Suprapubic skin (tissue), 4 donors: ENCODE measurements at places on chromosomes 1 and 21.

DNA sequence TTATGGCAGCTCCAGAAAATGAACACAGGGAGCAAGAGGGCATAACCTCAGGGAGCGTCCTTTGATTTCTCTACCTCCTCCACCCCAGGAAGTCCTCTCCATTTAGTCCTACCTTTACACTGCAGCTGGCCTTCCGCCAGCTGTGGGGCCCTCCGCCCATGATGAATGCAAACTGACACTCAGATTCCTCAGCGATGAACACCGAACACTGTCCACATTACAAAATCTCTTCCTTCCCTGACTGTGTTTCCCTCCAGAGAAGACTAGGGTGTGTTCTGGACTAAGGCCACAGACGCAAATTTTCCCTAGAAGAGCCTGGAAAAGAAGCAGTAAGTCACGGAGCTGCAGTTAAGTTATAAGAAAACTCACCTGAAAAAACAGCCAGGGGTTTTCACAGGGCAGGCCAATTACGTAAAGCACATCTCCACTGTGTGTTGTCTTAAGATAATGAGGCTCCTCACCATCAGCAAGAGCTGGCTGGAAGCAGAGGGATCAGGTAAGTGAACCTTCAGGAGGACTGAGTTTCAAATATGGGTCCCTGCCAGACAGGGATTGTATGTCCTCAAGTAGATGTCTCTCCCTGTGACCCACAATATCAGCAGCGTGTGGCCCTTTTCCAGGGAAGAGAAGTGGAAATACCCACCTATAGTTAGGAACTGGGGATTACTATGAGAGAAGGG is 46.3 kb upstream of the ATP1B1 start:
- DNase-seq = no peak

- DNase-seq = no peak
Measured at GRCh38 chr1:63321785-63322113, 618 bp upstream of the FOXD3 start.

DNA sequence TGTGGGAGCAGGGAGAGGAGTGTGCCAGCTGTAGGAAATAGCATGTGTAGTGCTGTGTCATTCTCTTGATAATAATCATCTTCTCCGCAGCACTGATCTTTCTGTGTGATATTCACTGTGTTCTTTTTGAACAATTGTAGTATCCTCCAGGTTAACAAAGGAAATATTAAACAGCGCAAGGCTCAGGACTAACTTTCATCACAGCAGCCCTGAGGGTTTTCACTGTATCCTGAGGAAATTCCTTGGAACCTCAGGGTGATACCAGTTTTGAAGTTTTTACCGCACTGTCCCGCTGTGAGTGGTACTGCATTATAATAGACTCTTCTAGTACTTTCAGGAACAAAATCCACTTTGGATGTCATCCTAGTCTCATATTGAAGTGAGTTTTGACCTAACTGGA is 228.4 kb upstream of the COA6 start:
- no peak for DNase-seq

DNA sequence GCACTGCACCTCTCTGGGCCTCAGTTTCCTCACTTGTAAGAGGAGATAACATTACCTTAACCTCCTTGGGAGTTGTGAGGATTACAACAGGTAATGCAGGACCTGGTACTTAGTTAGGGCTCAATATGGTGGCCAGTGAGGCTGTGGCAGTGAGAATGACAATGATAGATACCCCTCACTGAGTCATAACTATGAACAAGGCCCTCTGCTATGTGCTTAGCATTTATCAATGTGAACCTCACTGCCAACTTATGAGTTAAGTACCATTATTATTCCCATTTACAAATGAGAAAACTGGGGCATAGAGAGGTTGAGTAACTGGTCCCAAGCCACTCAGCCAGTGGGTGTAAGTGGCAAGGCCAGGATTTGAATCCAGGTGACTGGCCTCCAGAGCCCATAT is 64.4 kb downstream of the HMGB4 start:
- no peak for DNase-seq

- DNase-seq = no peak
Measured at GRCh38 chr1:60797351-60797750, 285.0 kb upstream of the NFIA start.

DNA sequence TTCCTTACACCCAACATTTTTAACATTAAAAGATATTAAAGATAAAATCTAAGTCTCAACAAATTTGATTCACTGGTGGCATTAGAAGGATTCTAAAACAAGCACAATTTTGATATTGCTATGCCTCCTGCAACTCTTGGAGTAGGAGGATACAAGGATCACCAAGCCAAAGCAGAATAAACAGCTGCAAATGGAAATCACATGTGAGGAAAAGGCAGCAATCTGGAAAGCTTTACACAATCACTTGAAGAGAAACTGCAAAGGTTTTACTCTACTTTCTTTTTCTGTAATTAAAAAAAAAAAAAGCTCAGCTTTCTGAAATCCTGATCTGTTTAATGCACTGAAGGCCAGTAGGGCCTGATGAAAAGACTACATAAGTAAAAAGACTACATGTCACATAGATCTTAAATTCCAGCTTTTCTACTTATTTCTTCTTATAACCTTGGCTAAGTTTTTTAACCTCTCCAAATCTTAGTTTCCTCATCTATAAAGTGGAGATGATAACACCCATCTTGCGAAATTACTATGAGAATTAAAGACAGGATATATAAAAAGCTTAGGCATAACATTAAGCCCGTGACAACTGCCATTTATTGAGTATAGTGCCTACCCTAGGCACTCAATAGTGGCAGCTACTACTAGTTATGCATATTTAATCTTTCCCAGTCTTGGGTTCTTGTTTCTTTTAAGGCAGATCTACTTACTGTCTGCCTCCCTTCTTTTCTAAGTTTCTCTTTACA is 73.5 kb downstream of the EPS15 start:
- no peak for DNase-seq

DNA sequence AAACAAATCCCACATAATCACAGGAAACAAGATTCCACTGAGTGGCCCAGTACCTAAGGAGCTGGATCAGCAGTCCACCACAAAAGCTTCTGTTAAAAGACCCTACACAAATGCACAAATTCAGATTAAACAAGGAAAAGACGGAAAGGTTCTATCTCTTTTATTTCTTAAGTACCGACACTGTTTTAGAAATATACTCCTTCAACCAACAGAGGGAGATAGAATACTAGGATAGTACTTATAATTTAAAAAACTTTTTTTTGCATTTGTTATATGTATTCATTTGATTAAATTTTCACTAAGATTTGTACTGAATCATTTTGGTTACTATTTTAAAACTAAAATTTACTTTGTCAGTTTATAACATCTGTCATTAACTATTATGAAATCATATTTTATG is 12.5 kb downstream of the CDC7 start:
- DNase-seq = no peak

- DNase-seq = no peak
Measured at GRCh38 chr21:16079830-16080229, 350.0 kb downstream of the USP25 start.

GRCh38 chr1:170657275-170657853 is 6.6 kb upstream of the PRRX1 start:
- DNase-seq = no peak

GRCh38 chr1:56845343-56845742 is 9.3 kb upstream of the C8A start:
- no peak for DNase-seq

- DNase-seq = no peak
Measured at GRCh38 chr1:157948312-157949073, 45.0 kb upstream of the KIRREL1 start.

DNA sequence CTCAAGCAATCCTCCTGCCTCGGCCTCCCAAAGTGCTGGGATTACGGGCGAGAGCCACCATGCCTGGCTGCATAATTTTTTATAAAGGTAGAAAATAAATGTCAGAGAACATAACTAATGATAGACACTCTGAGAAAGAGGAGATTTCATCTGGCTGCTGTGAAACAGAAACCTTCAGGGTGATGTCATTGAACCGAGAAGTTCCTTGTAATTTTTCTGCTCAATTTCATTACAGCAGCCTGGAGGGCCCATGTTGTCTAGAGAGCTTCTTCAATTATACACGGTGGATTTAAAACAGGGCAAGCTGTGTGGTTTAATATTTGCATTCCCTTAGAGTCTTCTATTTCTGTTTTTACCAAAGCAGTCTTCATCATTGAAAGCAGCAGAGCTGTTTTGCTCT is 64.3 kb upstream of the MORC3 start:
- no peak for DNase-seq

GRCh38 chr1:156463874-156464273 is 36.7 kb downstream of the MEF2D start:
- DNase-seq = no peak

GRCh38 chr21:41559658-41560631 is 52.0 kb upstream of the TMPRSS2 start:
- DNase-seq = no peak

DNA sequence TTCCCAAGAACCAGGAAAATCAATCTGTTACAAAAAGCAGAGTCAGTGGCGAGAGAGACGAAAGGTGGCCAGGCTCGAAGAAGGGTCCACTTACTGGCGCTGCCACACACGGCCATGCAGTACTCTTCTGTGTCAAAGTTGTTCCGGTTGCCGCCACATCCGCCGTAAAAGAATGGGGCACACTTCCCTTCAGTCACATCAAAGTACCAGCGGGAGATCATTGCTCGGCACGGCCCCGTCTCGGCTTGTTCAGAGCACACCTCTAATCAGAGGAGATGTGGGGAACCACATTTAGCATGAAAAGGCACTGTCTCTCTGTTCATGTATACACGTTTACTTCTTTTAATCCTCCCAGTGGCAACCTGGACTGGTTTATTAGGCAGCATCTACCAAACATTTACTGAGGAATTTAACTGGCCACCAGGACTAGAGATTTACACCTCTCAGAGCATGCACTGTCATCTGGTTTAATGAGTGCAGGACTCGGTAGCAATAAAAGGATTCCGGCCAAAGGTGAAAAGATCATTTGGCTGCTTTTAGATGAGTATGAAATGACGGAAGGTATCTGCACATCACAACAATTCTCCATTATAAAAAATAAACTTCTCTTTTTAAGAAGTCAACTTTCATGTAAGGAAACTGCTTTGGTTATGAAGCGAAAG is 170.5 kb downstream of the APP start:
- DNase-seq = no peak

GRCh38 chr1:172818841-172819527 is 160.1 kb downstream of the FASLG start:
- DNase-seq = no peak

DNA sequence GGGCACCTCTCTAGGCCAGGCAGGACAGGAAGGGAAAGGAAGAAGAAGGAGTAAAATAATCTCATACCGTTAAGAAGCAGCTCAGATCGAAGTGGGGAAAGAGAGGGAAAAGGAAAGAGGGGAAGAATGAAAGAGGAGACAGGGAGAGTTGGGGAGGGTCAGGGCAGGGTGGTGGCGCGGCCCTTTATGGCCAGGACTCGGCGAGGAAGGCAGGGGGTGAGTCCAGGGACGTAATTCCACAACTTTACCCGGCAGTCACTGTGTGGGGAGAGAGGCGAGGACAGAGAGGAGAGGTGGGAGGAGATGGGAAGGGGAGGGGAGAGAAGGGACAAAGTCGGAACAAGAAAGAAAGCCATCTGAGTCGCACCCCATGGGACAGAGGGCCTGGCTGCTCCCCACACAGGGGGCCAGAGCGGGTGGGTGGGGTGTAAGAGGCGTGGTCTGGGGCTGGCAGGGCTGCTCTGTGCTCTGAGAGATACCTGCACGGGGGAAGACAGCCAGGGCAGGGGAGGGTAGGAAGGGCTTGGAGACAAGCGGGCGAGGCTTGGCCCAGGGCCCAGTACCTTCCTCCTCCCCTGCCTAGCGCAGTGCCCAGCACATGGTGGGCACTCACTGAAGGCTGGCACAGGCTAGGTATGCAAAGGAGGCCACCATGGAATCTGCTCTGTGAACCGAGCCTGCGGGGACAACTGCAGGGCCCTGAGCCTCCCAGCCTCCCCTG is 49.4 kb downstream of the KIF21B start:
- DNase-seq = no peak

- DNase-seq = no peak
Measured at GRCh38 chr1:91797164-91797563, 88.8 kb downstream of the TGFBR3 start.

DNA sequence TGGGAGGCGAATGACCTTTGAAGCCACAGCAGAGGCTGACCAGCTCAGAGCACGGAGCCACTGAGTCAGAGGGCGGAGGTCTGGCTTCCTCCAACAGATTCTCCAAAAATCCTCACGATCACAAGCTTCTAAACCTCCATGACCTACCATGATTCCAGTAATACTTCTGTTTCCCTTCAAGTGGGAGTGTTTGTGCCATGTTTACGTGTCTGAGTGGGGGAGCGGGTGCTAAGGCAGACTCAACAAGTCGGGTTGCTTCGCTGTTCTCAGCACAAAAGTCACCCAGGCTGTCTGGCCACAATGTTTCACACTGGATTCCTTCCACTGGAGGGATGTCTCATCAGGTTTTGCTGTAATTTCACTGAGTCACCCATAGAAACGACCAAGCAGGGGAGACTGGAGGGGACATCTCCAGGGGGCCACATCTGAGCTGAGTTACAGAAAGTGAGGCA is 86.2 kb downstream of the SLC66A1 start:
- DNase-seq = no peak

DNA sequence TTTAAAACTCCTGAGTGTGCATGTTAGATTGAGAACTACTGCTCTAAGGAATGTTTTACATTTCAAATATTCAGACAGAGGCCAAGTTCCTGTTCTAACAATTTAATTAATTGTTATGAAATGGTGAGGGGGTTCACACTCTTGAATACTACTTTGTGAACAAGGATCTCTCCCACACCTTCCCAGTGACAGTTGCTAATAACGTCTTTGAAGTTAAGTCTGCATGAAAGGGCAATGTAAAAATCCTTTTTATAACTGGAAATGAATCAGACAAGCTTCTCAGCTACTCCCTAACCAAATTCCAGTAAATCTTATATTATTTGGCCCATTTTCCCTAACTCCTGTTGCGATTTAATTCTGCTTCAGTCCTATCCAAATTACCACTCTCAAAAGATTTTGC is 828.5 kb upstream of the ADAMTS5 start:
- DNase-seq = no peak

DNA sequence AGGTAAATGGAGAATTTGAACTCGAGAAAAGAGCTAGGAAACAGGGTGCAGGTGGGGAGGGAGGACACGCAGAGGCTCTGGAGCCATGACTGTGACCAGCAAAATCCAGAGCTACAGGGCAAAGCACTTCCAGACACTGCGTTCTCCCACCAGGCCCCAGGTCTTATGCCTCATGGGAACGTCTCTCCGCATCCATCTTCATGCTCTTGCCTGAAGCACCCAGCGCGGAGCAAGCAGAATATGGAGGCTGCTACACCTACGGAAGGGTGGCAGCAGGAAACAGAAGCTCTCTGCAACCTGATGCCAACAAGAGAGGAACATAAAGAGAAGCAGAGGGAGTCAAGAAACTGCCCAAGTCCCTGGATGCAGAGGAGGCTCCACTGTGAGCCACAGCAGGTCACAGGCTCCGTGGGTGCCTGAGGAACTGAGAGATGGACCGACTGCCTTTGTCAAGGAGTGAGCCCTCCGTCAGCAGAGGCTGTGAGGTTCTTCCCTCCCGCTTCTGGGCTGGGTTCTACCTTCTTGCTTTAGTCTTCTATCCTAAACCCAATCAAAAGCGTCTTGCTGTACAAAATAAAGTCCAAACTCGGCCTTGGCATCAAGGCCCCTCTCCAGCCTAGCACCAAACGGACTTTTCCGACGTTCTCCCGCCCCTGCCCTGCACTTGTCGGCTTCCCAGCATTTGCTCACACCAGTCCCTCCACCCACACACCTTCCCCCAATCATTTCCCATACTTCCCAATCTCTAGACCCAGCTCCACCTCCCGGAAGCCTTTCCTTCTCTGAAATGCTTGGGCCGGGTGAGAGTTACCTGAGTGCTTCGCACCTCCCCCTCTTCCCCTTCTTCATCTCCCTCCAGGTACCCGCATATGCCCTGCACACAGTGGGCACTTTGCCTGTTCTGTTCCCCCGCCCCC is 930 bp downstream of the DHCR24 start:
- DNase-seq = no peak
